GM04503 (cell line): ENCODE measurements at places on chromosomes 2 and 18.

- peak; percentile 45 for DNase-seq
Measured at GRCh38 chr18:50973367-50974126, 5.7 kb downstream of the ELAC1 start.

- no peak for DNase-seq
Measured at GRCh38 chr18:65846107-65846506, 95.3 kb downstream of the CDH7 start.

GRCh38 chr2:189791338-189792042 lies 7.2 kb downstream of the PMS1 start:
- DNase-seq, result no peak

DNA sequence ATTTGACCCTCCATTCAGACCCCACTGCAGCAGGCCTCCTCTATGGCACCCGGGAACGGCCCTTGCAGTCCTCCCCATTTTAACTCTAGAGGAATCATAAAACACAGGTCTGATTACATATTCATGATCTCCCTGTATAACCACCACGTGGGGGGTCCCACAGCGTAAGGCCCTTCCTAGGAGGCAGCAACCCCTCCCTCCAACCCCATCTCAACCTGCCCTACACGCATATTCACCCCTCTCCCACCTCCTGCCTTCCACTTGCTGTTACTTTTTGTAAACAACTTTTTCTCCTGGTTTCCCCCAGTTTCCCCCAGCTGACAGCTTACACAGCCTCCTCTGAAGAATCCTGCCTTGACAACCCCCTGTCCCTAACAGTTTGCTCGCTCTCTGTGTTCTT lies 85.1 kb upstream of the FOXI3 start:
- no peak for DNase-seq
